Pulmonary artery endothelial cell (primary cell): ENCODE measurements at places on chromosomes 13 and 19. TPM values are rescaled to one million over a fixed set of nuclear protein-coding genes. Genes with fewer than 3 reads are reported as not detected.

The POU4F1 gene
- total RNA-seq: 0.25 and 2.6 TPM in 2 replicates

GRCh38 chr13:108214441-108215271, 680 bp downstream of the LIG4 start:
- DNase-seq: no peak

- DNase-seq: no peak
Measured at GRCh38 chr19:47239610-47240296, 8.8 kb upstream of the BBC3 start.

DNA sequence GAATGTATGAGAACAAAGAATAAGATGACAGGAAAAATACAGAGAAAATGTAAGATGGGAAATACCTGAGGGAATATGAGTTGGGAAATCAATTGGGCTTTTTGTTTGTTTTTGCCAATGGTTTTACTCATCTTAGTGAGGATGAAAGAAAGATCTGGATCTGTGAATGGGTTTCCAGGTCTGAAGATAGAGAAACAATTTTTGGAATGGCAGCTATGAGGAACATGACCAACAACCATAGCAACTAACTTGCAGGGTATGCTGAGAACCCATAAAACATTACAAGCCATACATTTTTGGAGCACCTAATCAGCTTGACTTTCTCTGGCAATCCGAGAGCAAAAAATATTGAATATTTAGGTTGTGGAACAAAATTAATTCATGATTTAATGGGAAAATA, 290.0 kb downstream of the KCTD12 start:
- no peak for DNase-seq

GRCh38 chr19:52102782-52103181, 7.2 kb upstream of the ZNF841 start:
- no peak for DNase-seq

DNA sequence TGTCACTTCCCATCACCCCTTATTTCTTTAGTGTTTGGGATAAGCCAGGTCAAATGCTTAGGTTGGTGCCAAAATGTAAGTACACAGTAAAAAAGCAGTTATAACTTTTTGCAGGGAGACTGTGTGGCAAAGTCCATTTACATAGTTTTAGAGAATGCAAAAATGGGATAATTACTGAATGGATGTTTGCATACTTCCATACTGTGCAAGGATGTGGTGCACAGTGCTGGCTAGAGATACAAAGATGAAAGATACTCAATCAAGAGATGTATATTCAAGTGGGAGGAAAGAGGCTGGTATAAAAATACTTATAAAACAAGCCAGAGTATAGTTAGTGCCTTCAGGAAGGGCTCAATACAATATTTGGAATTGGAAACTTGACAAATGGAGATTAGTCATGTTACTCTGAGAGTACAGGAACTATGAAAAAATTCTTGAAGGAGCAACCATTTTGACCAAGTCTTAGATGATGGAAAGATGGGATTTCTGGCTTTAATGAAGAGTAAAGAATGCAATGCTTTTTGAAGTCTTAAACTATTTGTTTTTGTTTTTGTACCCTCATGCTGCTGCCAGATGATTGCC, 8.0 kb downstream of the PDS5B start:
- no peak for DNase-seq

- DNase-seq: peak; percentile 71
Measured at GRCh38 chr19:13037161-13037560, 41.9 kb downstream of the NFIX start.
